ENCODE measurements at places on chromosomes 16 and 17.

- no peak for DNase-seq
Measured at GRCh38 chr17:3959295-3959899, 4.8 kb downstream of the ATP2A3 start.

GRCh38 chr17:74677558-74678466 lies 34.9 kb downstream of the CD300LF start:
- no peak for DNase-seq

- no peak for DNase-seq
Measured at GRCh38 chr17:394718-395095, 42.1 kb upstream of the RPH3AL start.

DNA sequence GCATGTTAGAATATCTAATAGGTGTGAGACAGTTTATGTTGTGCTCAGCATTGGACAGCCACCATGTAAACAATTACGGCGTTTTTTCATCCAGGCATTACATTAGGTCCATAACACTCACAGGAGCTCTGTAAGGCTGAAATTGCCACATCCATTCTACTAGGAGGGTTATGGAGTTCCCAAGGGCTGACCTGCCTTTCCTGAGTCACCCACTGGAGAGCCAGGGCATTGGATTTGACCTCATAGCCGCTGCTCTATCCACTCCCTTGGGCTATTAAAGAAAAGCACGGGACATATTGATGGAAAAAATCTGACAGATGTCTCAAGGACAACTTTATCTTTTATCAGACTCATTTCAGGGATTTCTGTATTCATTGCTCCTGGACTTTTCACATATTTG lies 306.3 kb upstream of the HSBP1 start:
- no peak for DNase-seq

- DNase-seq: peak; percentile 81
Measured at GRCh38 chr17:45149669-45150664, 1.7 kb downstream of the HEXIM1 start.

GRCh38 chr16:83138976-83139690 lies 512.4 kb downstream of the CDH13 start:
- DNase-seq: no peak

GRCh38 chr17:61302953-61303816 lies 96.5 kb upstream of the TBX2 start:
- DNase-seq: no peak

DNA sequence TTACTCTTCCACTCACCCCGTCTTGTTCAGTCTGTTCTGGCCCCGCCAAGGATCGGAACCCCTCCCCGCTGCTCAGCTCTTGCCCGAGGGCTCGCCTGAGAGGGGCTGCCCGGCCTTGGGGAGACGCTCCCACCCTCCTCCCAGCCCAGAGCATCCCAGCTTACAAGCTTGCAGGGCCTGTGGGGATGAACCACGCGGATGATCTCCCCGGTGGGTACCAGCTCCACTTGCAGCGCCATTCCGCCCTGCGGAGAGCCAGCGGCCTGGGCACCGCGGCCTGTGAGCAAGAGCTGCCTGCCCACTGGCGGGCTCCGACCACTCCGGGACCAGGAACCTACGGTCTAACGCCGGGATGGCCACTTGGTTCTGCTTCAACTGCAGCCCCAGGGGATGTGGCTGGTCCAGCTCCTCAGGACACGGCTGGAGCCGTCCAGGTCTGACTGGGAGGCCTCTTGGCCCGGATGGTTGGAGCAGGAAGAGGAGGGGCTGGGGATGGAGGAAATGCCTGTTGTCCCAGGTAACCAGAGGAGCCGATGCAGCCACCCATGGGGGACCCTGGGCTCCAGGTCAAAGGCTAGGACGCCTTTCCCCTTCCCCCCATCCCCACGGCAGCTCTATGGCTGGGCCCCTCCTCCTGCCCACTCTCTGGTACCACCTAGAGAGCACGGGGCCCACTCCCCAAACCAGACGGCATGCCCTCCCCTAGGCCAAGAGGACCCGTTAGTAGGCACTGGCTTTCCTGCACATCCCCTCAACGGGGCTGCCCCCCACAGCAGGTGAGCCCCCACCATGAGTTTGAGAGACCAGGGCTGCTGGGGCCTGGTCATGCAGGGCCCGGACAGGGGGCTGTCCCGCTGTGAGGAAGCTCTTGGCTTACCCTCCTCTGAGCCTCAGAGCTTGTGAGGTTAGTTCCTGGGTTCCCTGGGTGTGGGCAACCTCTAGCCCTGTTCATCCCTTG lies at the start of gene MYO1C:
MYO1C (minus strand) TSS at position 438 of the 958 bp plus-strand sequence; CDS start at position 239, 199 bp downstream.
- peak; percentile 87 for DNase-seq

- DNase-seq: no peak
Measured at GRCh38 chr17:50096092-50096491, 941 bp downstream of the PDK2 start.

GRCh38 chr16:86651823-86652222 lies 73.5 kb downstream of the FOXL1 start:
- no peak for DNase-seq

DNA sequence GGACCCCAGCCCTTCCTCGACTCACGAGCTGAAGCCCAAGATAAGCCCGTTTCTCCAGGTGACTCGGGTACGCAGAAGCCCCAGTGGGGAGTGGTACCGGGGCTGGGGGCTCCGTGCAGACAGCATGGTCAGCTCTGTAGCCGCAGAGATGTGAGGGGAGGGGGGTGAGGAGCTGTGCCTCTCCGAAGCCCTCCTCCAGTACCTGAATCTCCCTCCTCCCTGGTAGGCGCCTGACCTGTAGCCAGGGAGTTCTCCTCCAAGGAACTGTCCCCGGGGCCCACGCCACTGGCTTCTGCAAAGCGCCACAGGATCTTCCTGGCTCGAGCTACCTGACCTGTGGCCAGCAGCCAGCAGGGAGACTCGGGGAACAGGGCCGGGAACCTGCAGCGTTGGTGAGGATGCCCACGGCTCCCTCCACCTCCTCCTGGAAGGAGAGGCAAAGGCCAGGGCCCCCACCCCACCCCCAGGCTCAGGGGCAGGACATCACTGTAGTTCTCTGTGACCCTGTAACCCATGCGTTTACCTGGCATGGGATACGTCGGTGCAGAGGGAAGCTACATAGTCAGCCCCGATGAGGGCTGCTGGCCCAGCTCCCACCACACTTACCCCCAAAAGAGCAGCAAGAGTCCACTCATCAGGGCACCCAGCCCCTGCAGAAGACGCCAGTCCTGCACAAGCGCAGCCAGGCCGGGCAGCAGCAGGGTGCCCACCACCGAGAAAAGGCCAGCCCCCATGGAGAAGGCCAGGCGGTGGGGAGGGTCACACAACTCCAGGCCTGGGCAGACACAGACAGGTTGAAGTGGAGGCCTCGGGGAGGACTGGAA lies 1.7 kb downstream of the SLC22A31 start:
- DNase-seq: peak; percentile 73

- no peak for DNase-seq
Measured at GRCh38 chr16:46613352-46613751, 7.8 kb downstream of the SHCBP1 start.

- no peak for DNase-seq
Measured at GRCh38 chr17:31736855-31737625, 122.0 kb downstream of the COPRS start.

DNA sequence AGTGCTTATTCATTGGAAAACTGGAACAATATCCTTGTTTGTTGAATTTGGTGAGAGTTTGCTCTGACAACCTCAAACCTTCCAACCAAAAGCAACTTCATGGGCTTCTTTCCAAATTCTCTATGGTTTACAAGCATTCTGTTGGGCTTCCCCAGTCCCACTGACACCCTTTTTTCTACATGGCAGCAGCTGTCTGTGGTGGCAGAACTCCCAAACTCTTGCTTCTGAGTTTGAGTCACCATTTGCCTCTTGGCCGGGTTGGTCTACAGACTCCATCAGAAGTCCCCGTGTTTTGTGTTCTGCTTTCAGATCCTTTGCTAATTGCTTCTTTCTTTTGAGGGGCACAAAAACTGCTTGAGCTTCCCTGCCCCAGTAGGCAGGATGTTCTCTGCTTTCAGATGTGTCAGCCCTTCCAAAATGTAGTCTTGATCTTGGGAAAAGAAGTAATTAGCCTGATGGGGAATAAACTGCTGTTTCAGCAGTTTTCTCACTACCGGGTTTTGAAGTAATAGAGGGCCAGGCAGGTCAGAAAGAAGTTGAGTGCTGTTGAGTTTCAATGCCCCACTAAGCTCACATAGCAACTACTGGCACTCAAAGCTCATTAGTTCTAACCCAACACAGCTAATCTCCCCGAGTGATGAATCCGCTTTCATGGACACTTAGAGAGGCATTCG lies 80.7 kb downstream of the HS3ST3A1 start:
- no peak for DNase-seq

- no peak for DNase-seq
Measured at GRCh38 chr17:79205688-79206205, 131.1 kb downstream of the ENGASE start.

GRCh38 chr16:1673424-1674151 lies 4.5 kb upstream of the JPT2 start:
- no peak for DNase-seq

- DNase-seq: no peak
Measured at GRCh38 chr17:32928586-32929535, 908 bp downstream of the TMEM98 start.

GRCh38 chr16:13940397-13940933 lies 20.5 kb downstream of the ERCC4 start:
- no peak for DNase-seq

GRCh38 chr17:2262135-2262587 lies 41.4 kb downstream of the SMG6 start:
- no peak for DNase-seq

- no peak for DNase-seq
Measured at GRCh38 chr17:48003417-48004151, 32.7 kb downstream of the CDK5RAP3 start.

DNA sequence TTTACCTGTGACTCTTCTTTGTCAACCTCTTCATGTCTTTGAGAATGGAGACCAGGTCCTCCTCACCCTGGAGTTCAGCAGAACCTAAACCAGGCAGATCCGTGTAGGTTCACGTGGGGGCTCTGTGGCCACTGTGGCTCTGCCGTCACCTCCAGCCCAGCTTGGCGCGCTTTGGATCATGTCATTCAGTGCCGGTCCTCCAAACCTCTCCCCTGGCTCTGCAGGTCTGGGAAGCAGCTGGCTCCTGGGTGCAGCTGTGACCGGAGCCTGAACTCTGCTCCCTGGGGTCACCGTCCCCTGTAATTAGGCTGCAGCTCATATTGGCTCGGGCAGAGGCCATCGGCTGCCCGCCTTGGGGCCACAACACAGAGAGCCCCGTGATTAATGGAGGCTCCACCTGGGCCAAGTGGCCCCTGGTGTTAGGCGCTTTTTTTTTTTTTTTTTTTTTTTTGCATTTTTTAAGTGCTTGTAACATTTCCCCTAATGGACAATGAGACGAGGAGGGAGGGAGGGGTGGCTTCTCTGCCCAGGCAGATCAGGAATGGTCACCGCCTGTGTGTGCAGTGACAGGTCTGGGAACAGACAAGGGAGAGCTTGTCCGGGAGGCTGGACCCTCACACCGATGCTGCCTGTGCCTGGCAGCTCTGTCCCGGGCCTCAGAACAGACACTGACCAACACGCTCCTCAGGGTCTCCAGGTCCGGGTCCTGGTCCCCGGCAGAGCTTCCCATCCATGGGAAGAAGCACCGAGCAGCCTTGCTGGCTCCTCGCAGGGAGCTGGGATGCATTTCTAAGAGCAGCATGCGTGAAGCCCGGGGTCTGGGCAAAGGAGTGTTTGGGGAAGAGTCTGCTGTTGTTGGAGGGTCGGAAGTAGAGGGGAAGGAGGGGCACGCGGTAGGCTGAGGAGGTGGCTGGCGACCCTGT lies 247.9 kb downstream of the SEC14L1 start:
- DNase-seq: no peak

DNA sequence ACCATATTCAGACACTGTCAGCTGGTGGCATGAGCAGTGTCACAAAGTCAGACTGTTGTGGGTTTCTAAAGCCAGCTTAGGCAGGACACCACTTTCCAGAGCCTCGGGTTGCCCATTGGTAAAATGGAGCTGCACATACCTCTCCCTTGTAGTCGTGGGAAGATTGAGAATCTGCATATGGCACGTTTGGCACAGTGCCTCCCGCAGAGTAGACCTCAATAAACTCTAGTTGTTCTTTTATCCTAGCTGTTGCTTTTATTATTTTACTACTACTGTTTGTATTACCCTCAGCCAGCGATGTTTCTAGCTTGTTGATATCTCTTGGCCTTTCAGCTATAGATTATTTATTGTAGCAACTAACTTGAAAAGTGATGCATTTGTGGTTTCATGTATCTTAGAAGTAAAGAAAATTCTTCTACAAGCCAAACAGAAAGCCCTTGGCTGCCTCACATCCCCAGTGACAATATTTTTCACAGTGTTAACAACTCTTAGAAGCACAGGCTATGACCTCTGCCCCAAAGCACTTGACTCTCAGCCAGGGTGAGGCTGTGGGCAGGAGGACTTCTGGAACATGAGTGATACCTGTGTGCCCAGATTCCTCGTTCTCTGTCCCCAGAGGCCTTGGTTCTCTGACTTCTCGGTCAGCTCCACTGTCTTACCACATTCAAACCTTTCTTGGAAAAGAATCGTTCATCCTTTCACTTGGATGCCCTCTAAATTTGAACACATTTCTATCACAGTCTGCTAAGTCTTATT lies 351.6 kb downstream of the SNX29 start:
- DNase-seq: no peak

GRCh38 chr16:86157616-86158247 lies 258.8 kb downstream of the IRF8 start:
- DNase-seq: no peak

GRCh38 chr17:8609910-8610309 lies 20.6 kb downstream of the MYH10 start:
- DNase-seq: no peak

GRCh38 chr17:49914096-49914490 lies 54.9 kb upstream of the DLX4 start:
- no peak for DNase-seq

GRCh38 chr17:58318627-58319172 lies 9.9 kb downstream of the TSPOAP1 start:
- DNase-seq: no peak

GRCh38 chr17:49198211-49198610 lies 12.2 kb downstream of the GNGT2 start:
- no peak for DNase-seq

DNA sequence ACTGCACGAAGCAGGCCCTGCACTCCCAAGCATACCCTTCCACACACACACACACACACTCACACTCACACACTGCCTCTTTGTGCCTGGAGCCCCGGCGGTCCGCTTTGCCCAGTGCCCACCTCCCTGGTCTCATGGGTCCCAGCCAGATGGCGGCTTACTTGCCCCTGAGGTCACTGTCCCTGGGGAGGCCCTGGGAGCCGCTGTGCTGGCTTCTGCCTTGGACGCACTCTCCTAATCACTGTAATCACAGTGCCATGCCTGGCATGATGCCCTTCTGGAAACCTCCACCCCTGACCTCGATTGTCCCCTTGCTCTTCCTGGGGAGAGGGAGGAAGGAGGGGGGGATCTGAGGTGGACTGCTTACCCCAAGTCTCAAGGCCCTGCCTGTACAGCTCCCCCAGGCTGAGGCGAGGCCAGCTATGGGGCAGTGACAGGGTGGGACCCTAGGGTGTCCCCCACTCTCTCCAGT lies 36.0 kb downstream of the ARHGAP23 start:
- no peak for DNase-seq

Data from upper lobe of left lung (tissue), 6 donors.